Calu3 (cell line): ENCODE measurements at places on chromosomes 2 and 18.

DNA sequence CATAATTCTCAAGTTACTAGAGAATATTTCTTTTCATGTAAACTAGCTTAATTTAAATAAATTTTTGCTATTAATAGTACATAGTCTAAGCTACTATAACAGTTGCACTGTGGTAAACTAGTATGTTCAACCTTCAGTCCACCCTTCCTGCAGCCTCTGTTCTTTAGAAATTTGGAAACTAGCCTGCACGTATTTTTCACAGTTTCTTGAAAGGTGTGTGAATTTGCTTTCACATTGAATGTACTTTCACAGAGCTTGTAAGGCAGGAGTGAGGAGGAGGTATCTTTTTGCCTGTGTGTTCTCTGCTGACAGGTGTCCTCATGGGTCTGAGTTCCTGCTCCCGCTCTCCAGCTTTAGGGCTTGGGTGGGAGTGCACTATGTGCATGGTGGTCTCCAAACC, 117.5 kb downstream of the ATP9B start:
- H3K27me3 ChIP-seq, result no peaks in the 10 kb centered on the region
- H3K4me1 ChIP-seq, result no peaks in the 10 kb centered on the region
- no peaks in the 10 kb centered on the region for H3K36me3 ChIP-seq
- H3K4me3 ChIP-seq, result no peak overlapping the region

DNA sequence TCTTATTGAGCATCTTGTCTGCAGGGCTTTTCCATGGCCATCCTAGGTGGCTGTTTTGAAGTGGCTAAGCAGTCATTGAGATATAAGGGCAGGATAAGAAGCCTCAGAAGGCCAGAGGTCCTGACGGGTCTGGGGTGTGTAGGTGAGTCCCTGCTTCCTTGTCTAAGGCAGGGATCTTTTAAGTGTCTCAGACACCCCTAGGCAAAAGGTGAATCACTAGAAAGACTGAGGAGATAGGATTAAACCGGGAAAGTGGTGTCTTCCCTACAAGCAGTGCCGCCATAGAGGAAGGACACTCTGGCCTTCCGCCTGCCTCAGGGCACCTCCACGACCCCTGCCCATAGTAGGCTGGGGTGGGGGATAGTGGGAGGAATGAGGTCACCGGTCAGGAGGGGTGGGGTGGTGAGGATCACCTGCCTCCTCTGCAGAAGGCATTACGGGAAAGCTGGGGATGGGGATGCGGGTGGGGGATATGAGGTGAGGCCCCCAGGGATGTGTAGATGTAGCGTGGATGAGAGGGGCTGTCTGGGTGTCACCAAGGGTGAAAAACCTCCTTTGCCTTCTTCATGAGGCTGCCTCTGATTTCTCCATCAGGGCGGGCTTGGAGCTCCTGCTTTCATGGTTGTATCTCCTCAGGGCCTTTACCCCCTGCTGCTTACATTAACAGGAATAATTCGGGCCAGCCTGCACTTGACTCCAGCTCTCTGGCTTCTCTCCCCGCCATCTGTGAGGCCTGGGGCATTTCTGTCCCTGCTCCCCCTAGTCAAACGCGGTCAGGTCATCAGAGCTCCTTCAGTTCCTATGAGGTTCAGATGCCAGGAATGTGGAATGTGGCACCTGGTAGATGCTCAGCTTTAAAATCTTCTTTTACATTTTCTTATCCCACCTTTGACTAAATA, 244.0 kb downstream of the DYSF start:
- no peak overlapping the region for H3K4me3 ChIP-seq
- H3K27me3 ChIP-seq, result peaks cover 94% of the 10 kb centered on the region
- H3K27ac ChIP-seq, result no peak overlapping the region
- no peaks in the 10 kb centered on the region for H3K36me3 ChIP-seq
- DNase-seq, result no peak
- H3K4me1 ChIP-seq, result no peaks in the 10 kb centered on the region

DNA sequence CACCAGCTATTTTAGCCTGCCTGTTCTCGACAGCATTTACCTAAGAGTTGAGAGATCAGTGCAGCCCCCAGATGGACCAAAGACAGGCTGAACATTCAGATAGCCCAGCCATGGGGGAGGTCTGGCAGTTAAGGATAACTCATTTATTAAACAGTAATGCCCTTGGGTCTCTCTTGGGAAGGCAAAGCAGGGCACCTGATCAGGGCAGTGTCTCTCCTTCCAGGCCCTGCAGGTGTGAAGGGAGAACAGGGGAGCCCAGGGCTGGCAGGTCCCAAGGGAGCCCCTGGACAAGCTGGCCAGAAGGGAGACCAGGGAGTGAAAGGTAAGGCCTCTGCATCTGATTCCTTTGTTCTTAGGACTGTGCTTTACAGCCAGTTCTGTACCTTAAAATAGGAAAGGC, 49.6 kb downstream of the MARCO start:
- no peak overlapping the region for H3K27ac ChIP-seq
- H3K4me1 ChIP-seq, result no peaks in the 10 kb centered on the region
- no peak overlapping the region for H3K4me3 ChIP-seq
- peaks cover 56% of the 10 kb centered on the region for H3K27me3 ChIP-seq
- H3K36me3 ChIP-seq, result no peaks in the 10 kb centered on the region

DNA sequence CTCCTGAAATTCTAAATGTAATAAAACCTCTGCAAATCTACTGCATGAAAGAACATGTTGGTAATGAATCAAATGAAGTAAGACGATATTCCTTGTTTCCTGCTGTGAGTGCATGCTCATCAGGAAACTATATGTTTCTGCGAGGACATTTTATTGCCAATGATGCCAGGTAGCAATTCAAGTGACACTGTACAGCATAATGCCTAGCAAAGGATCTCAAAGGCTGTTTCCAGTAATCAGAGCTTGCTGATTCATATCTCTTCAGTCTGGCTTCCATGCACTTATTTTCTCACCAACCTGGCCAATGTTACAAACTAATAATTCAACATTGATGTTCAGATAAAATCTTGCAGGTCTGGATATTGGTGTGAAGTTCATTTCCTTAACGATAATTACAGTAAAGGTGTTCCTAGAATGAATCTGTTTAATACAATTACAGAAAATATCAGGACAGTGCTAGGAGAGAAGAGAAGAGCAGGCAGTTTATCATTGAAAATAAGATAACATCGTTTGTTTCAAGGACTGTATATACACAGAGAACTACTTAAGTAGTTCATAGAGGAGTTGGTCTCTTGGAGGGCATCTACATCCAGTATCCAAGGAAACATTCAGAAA, 568.5 kb upstream of the SOX11 start:
- DNase-seq, result no peak
- no peak overlapping the region for H3K4me3 ChIP-seq
- H3K27ac ChIP-seq, result no peak overlapping the region
- no peaks in the 10 kb centered on the region for H3K36me3 ChIP-seq

GRCh38 chr18:58105888-58106260, 61.8 kb downstream of the NEDD4L start:
- H3K27ac ChIP-seq, result no peak overlapping the region
- no peaks in the 10 kb centered on the region for H3K36me3 ChIP-seq
- H3K4me1 ChIP-seq, result peaks cover 51% of the 10 kb centered on the region
- no peak overlapping the region for H3K4me3 ChIP-seq

- no peaks in the 10 kb centered on the region for H3K4me1 ChIP-seq
- peaks cover 15% of the 10 kb centered on the region for H3K27me3 ChIP-seq
- H3K27ac ChIP-seq, result no peak overlapping the region
- no peaks in the 10 kb centered on the region for H3K36me3 ChIP-seq
- no peak overlapping the region for H3K4me3 ChIP-seq
- DNase-seq, result no peak
These were observed 137.8 kb upstream of the COPS8 start for GRCh38 chr2:236947896-236948295.

GRCh38 chr18:24802456-24802855, 342.0 kb downstream of the HRH4 start:
- H3K27me3 ChIP-seq, result peaks cover 4% of the 10 kb centered on the region
- no peak for DNase-seq
- no peak overlapping the region for H3K27ac ChIP-seq
- H3K36me3 ChIP-seq, result peaks cover 5% of the 10 kb centered on the region
- H3K4me1 ChIP-seq, result peaks cover 12% of the 10 kb centered on the region
- no peak overlapping the region for H3K4me3 ChIP-seq

DNA sequence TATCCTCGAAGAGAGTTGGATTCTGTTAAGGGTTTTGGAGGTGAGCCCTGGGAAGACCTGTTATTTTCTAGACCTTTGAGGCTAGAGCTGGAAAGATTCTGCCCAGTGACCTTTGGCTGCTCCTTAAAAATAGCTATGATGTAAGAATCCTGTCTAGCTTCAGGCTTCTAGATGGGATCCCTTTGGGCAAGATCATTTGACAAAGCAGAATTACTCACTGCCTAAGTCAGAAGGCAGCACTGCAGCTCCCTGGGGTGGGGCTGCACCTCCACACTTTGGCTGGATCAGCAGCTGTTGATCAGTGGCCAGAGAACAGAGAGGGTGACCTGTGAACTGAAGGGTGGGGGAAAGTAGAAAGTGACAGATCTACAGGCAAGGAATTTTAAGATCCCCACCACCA, 103.8 kb downstream of the ASAP2 start:
- H3K27me3 ChIP-seq, result no peaks in the 10 kb centered on the region
- H3K4me1 ChIP-seq, result peaks cover 65% of the 10 kb centered on the region
- DNase-seq, result peak; percentile 51
- peaks cover 18% of the 10 kb centered on the region for H3K36me3 ChIP-seq
- peak overlapping the region; percentile 77 for H3K27ac ChIP-seq

DNA sequence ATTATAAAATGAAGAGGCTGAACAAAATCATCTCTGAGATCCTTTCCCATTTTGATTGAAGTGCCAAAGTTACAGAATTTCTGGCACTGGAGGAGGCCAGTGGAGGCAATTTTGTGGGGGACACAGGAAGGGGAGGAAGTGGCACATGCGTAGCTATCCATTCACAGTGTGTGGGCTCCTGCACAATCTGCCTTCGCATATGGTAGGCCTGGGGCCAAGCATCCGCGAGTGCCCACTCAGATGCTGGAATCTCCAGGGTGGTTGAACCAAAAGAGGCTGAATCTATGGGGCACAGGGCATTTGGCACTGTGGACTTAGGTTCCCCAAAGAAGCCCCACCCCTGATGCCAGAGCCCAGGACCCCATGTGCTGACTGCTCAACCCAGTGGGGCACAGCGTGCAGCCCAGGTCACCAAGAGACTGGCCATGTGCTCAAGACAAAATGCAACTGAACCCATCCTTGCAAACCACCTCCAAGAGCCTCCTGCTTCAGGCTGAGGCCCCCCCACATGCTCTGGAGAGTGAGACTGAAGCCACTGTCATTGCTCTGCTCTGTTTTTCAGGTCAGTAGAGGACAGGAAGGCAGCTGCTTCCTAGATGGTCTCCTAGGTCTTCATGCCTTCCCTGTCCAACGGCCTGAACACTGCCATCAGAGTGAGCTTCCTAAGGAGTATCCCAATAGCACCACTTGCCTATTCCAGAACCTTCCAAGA, 28.5 kb downstream of the ST8SIA5 start:
- no peak overlapping the region for H3K27ac ChIP-seq
- H3K36me3 ChIP-seq, result peaks cover 5% of the 10 kb centered on the region
- DNase-seq, result no peak

DNA sequence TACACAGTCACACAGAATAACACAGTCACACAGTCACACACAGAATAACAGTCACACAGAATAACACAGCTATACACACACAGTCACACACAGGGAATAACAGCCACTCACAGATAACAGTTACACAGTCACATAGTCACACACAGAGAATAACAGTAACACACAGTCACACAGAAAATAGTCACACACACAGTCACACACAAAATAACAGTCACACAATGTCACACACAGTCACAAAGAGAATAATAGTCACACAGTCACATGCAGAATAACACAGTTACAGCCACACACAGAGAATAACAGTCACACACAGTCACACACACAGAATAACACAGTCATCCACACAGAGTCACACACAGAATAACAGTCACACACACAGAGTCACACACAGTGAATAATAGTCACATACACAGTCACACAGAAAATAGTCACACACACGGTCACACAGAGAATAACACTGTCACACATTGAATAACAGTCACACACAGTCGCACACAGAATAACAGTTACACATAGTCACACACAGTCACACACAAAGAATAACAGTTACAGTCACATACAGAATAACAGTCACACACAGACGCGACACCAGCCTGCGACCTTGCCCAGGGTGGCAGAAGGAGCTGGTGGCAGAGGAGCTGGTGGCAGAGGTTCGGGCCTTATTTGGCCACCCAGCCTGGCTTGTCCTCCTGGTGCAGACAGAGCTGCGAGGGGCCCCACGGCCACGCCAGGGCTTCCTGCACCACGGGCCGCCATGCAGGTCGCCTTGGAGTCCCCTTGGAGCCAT, 51.3 kb downstream of the RAMP1 start:
- H3K36me3 ChIP-seq, result peaks cover 5% of the 10 kb centered on the region
- H3K27ac ChIP-seq, result no peak overlapping the region
- no peak for DNase-seq
- no peak overlapping the region for H3K4me3 ChIP-seq
- H3K27me3 ChIP-seq, result peaks cover 16% of the 10 kb centered on the region

DNA sequence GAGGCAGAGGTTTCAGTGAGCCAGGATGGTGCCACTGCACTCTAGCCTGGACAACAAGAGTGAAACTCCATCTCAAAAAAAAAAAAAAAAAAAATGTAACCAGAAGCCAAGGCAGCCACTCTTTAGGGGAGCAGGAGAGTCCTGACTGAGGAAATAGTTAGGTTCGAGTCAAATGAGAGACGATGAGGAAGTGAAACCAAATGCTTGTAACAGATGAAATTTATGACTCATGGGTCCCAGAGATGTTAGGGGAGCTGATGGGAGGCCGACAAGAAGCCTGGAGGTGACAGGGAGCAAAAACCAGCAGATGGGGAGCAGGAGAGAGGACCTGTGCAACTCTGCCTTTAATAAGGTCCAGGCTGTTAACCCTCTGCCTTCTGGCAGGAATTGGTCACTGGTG, 756.1 kb upstream of the DDX18 start:
- H3K4me1 ChIP-seq, result peaks cover 26% of the 10 kb centered on the region
- H3K4me3 ChIP-seq, result no peak overlapping the region
- DNase-seq, result peak; percentile 7
- H3K27me3 ChIP-seq, result no peaks in the 10 kb centered on the region

GRCh38 chr18:68935686-68936085, 137.8 kb downstream of the CCDC102B start:
- H3K4me3 ChIP-seq, result no peak overlapping the region
- no peaks in the 10 kb centered on the region for H3K4me1 ChIP-seq
- no peaks in the 10 kb centered on the region for H3K36me3 ChIP-seq
- no peaks in the 10 kb centered on the region for H3K27me3 ChIP-seq
- no peak overlapping the region for H3K27ac ChIP-seq

- DNase-seq, result no peak
- H3K27me3 ChIP-seq, result no peaks in the 10 kb centered on the region
- H3K36me3 ChIP-seq, result no peaks in the 10 kb centered on the region
- H3K4me3 ChIP-seq, result no peak overlapping the region
These were observed 393.0 kb upstream of the SALL3 start for GRCh38 chr18:78586586-78586985.

- peaks cover 60% of the 10 kb centered on the region for H3K27me3 ChIP-seq
- H3K36me3 ChIP-seq, result no peaks in the 10 kb centered on the region
- H3K4me1 ChIP-seq, result peaks cover 10% of the 10 kb centered on the region
- H3K27ac ChIP-seq, result no peak overlapping the region
These were observed 49.7 kb downstream of the CYRIA start for GRCh38 chr2:16615687-16616615.

GRCh38 chr18:45802814-45803492, 22.5 kb upstream of the SIGLEC15 start:
- H3K36me3 ChIP-seq, result peaks cover 11% of the 10 kb centered on the region
- H3K4me1 ChIP-seq, result peaks cover 40% of the 10 kb centered on the region
- peak; percentile 60 for DNase-seq

GRCh38 chr2:132549935-132550670, 119.9 kb downstream of the LYPD1 start:
- no peaks in the 10 kb centered on the region for H3K4me1 ChIP-seq
- H3K27me3 ChIP-seq, result no peaks in the 10 kb centered on the region
- H3K4me3 ChIP-seq, result no peak overlapping the region
- no peak for DNase-seq
- no peak overlapping the region for H3K27ac ChIP-seq

GRCh38 chr18:7545734-7546133, 21.4 kb upstream of the PTPRM start:
- no peaks in the 10 kb centered on the region for H3K4me1 ChIP-seq
- H3K27ac ChIP-seq, result no peak overlapping the region
